Left cardiac atrium (tissue), 4 donors: ENCODE measurements at places on chromosomes 1 and 21. TPM values are rescaled to one million over a fixed set of nuclear protein-coding genes. Genes with fewer than 3 reads are reported as not detected.
A peak's percentile ranks its signal among the peaks of the same experiment; 100 is the strongest.

DNA sequence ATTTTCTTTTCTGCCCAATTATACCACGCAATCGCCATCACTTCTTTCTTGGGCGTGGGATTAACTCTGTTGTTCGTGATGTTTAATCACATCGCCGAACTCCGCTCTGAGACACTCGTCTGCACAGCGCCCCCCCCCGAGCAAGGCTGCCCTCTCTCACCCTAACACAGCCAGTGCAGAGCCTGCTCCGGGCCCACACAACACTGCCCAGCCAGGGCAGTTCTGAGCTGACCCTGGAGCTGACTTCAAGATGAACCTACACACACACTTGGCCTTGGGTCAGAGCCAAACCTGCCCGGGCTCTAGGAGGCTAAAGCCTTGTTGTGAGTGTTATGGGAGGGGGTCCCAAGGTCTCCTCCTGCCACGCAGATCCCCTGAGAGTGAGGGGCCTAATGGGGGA is 64.6 kb upstream of the LRP8 start:
- no peak for DNase-seq

- DNase-seq = no peak
These were observed 56.5 kb upstream of the ZNF326 start for GRCh38 chr1:89938171-89939055.

DNA sequence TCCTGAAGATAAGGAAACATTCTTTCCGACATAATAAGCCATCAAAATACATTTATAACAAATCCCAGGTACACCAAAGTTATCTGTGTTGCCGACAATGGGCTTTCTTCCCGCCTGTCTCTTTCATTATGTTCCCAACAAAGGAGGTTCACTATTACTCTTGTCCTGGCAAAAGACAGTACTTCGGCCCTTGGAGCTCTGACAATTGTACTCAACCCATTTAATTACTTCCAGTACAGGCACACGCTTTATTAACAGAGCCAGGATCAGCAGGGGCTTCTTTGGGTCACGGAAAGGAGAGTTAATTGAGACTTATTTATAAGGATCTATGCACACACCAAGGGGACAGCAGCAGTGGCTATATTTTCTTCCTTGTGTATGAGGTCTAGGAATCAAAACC is 46.6 kb upstream of the DUSP10 start:
- DNase-seq = no peak

- no peak for DNase-seq
These were observed 831 bp downstream of the TMEM52 start for GRCh38 chr1:1917995-1918900.

- DNase-seq = no peak
These were observed 5.7 kb upstream of the PPM1J start for GRCh38 chr1:112720800-112721199.

DNA sequence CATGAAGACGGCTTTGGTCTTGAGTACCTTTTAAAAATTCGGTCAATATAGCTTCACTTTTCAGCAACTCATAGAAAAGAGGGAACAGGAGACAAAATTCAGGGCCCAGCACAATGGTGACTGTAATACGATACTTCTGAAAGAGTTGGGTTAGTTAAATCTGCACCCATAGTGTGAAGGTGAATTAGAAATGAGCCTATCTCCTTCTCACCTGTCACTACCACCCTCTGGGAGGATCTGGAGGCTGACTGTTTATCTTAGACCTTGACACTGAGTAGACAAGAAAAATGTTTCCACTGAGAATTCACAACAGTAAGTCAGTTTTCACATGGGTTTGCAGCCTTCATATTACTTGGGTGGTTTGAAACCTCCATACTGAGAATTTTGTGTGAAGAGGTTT is 57.9 kb upstream of the HMGB4 start:
- DNase-seq = no peak

DNA sequence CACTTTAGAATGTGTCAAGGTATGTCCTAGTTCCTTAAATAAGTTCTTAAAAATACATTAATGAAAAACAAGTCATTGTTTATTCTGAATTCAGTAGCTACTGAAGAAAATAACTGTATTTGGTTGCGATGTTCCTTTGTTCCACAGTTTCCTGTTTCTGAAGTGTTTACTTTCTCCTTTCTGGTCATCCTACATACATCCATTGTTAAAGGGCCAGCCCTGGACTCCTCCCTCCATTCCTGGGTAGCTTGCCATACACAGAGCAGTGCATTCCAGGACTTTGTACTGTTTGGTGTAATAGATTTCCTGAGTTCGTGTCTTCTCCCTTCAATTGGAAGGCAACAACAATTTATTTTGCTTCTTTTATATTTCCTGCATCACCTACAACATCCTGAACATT is 845.4 kb upstream of the CXADR start:
- DNase-seq = no peak

DNA sequence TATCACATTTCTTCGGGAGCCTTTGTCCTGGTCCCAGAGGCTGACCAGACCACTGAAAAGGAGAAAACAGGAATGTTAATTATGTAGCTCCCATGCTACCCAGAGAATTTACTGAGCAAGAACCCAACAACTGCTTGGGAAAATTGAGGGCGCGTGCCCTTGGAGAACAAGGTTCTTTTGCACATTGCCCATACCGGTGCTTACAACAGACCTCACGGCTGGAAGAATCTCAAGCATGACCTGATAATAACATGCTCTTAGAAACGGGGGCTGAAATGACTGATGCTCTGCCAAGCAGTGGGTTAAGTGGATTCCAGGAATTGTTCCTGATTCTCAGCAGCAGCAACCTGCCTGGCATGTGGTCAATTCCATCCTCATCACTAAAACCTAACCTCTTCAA is 49.3 kb upstream of the AJAP1 start:
- DNase-seq = no peak

- DNase-seq = no peak
These were observed 5.7 kb downstream of the TOR1AIP2 start for GRCh38 chr1:179871940-179872339.

DNA sequence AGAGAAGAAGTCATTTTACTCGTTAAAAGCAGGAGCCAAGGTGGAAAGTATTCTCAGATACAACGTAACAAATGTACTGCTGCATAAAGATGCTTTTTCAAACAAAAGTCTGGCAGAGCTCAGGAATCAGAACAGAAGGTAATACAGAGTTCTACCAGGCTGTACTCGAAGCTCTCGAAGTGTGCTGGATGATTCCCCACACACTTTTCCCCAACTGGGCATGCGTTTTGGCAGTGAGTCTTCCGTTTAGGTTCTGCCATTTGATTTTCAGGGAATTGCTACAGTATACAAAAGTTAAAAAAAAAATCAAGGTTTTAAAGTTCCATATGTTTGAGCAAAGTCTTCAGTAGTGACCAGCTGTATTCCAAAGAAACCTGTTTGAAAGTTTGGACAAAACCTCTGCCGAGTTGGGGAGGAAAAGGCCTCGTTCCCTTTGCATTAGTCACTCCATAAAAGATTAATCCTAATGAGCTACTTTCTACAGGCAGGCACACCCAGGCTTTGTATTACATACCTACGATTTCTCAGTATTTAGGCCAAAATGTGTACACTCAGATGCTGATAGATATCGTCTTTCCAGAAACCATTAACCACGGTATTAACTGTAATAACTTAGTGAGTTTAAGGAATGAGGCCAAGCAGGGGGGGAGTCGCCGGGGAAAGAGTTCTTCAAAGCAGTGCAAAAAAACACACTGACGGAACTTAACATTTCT is 477.1 kb downstream of the LMO4 start:
- no peak for DNase-seq

DNA sequence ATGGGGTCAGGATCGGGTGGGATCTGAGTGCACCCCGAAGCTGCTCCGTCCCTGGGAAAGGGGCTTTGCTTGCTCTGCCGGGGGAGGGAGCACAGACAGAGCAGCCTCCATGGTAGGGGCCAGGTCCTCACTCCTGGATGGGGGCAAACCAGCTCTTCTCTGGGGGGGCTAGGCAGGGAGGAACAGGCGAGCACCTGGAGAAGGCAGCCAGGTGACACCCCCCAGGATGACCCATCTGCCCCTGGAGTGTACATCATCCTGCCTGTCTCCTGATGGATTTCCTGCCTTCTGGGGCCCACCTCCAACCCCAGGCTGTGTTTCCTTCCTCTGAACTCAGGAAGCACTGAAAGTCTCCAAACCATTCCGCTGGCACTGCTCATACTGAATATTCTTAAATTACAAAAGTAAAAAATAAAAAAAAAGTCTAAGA is 248.0 kb downstream of the RHOU start:
- no peak for DNase-seq

DNA sequence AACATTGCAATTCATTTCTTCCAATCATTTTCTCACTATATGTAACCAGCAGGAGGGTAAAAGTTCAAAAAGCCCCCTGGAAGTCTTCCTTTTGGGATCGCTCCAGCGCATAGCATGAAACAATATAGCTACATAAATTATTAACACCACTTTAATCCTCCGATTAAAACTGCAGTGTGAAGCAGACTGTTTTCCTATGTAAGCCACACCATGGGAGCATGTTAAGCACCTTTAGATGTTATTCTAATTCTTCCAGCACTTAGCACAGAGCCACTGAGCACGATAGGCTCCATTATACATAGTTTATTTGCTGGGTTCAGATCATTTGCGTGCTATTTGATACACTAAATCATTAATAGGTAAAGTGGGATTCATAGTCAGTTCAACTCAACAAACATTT is 18.4 kb upstream of the GADD45A start:
- no peak for DNase-seq

GRCh38 chr1:80059940-80060339 is 1053.4 kb upstream of the ADGRL4 start:
- DNase-seq = no peak

GRCh38 chr1:209618756-209619420 is 33.3 kb downstream of the LAMB3 start:
- DNase-seq = peak; percentile 55

- peak; percentile 37 for DNase-seq
These were observed 9.1 kb downstream of the IBA57 start for GRCh38 chr1:228174482-228175315.

DNA sequence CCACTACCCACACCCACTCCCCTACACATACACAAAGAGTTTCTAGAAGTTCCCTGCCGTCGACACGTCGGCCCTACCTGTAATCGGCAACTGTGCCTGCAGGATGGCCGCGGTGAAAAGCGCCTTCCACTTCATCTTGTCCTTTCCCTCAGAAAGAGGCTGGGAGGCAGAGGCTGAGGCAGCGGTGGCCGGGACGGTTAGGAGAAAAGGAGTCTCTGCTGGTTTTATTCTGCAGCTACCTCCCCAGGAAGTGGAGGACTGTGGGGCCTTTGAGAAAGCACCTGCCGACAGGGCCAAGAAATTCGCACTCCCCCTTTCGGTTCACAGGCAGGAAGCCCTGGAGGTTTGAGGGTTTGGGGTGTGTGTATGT is at the start of gene CD247:
Gene CD247, minus strand, starts transcription at position 199 of the 370 bp plus-strand sequence. Its CDS starts 64 bp downstream, at position 135.
- DNase-seq = no peak

DNA sequence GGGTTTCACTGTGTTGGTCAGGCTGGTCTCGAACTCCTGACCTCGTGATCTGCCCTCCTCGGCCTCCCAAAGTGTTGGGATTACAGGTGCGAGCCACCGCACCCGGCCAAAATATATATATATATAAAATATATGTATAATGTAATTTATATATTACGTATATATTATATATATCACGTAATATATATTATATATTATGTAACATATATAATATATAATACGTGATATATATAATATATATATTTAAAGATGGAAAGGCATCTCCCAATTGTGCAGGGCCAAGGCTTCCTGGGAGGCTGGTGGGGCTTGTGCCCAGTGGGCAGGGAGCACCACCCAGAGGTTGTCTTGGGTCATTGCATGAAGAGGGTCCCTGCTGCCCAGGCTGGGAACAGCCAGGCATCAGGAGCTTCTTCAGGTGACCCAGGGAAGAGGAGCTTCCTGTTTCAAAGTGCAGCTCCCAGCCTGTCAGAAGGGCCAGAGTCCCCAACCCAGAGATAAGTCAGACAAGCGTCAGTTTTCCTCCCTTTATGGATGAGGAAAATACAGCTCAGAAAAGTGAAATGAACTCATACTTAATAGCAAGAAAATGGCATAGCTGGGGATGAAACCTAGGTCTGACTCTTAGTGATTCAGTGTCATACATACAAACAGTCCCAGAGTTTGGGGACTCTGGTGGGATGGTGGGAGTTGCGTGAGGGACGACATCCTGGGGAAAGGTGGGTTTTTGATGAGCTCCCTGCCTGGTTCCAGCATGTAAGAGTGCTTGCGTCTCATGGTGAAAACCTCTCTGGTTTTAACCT is 12.0 kb downstream of the UBE2Q1 start:
- DNase-seq = peak; percentile 65

NBPF14 gene
- total RNA-seq = 8.6 TPM

BGLAP gene
- total RNA-seq = 0.47 TPM

CNIH3 gene
- 1.3 TPM for total RNA-seq

ADAR gene
- total RNA-seq = 80.1 TPM

POU3F1 gene
- total RNA-seq = 0.09 TPM

KCNE2 gene
- not detected for total RNA-seq

FCGR3B gene
- total RNA-seq = 2.4 TPM

SPRR2E gene
- total RNA-seq = not detected
